Hepatic stellate cell (primary cell): ENCODE measurements at places on chromosomes 1 and 21.

GRCh38 chr1:51583532-51583931 lies 33.4 kb upstream of the OSBPL9 start:
- DNase-seq: no peak

- peak; percentile 40 for DNase-seq
Measured at GRCh38 chr1:180911640-180912191, 981 bp upstream of the KIAA1614 start.

DNA sequence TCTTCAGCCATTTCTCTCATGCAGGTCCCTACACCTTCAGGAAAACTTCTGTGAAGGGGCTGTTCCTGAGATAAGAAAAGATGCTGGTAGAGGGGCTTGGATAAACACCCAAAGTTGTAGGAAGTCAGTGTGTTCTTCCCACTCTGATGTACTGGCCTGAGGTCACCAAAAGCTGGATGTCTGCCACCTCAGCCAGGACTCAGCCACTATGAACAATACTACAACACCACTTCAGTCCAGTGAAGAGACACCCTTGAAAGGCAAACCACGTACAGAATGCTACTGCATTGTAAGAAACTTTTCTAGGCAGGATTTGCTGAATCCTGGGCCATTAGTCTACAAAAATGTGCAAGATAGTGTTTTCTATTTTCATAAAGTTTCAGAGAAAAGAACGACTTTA lies 2.4 kb downstream of the PTPN14 start:
- peak; percentile 47 for DNase-seq

GRCh38 chr1:205805082-205805711 lies 7.8 kb downstream of the SLC41A1 start:
- no peak for DNase-seq

DNA sequence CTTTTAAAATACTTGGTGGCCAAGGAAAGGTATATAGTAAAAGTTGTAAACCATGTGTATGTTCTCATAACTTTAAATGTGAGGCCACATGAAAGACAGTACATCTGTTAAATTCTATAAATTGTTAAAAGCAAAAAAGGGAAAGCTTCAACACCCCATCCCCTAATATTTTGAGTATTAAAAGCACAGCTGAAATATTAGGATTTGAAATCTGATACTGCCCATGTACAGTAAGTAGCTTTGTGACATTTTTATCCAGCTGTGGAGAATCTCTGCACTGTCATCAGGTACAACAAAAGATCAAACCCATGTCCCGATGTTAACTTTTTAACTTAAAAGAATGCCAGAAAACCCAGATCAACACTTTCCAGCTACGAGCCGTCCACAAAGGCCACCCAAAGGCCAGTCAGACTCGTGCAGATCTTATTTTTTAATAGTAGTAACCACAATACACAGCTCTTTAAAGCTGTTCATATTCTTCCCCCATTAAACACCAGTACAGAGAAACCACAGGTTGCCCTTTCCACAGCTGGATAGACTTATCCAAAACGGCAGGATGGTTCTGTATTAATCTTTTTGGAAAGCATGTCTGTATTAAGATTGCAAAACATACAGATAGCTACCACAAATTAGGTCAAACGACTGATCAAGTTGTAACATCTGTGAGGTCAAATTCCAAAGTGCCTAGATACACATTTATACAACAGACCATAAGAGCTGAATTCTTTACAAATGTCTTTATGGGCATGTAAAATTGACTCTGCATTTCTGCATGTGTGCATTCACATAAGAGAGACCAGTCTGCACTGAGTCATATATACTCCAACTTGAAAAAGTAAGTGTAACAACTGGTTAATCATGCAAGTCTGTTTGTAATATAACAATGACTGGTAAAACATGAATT lies 5.2 kb downstream of the IRF2BP2 start:
- DNase-seq: no peak

DNA sequence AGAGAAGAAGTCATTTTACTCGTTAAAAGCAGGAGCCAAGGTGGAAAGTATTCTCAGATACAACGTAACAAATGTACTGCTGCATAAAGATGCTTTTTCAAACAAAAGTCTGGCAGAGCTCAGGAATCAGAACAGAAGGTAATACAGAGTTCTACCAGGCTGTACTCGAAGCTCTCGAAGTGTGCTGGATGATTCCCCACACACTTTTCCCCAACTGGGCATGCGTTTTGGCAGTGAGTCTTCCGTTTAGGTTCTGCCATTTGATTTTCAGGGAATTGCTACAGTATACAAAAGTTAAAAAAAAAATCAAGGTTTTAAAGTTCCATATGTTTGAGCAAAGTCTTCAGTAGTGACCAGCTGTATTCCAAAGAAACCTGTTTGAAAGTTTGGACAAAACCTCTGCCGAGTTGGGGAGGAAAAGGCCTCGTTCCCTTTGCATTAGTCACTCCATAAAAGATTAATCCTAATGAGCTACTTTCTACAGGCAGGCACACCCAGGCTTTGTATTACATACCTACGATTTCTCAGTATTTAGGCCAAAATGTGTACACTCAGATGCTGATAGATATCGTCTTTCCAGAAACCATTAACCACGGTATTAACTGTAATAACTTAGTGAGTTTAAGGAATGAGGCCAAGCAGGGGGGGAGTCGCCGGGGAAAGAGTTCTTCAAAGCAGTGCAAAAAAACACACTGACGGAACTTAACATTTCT lies 477.1 kb downstream of the LMO4 start:
- no peak for DNase-seq

- DNase-seq: no peak
Measured at GRCh38 chr1:41799723-41800122, 119.0 kb downstream of the HIVEP3 start.

DNA sequence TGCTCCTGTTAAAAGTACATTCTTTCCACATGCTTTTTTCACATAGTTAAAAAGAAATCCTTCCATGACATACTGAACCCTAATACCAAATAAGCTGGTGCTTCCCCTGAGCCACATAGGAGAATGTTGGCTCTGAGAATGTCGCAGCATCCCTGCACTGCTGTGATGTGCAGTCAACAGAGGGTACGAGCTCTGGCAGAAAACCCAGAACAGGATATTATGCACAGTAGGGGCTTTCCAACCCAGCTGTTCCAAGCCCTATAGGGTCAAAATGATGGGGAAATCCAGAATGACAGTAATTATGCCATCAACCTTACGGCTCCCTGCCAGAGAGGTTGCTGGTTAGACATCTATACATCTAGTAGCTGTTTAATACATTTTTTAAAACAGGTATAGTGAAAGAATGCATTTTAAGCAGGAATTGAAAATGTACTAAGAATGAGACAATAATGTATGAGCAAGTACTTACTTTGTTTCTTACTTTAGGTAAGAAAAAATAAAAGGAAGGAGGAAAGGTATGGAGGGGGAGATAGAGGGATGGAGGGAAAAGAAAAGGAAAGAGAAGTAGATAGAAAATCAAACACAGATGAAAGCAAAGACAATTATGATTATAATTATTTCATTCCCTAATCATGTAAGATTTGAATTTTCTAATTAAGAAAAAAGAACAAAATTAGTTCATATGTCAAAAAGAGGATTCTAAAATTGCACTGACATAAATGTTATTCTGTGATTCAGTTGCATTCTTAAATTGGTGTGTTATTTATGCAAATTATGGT lies 126.0 kb downstream of the NR5A2 start:
- no peak for DNase-seq

GRCh38 chr1:227793079-227793947 lies 22.2 kb upstream of the PRSS38 start:
- peak; percentile 3 for DNase-seq

DNA sequence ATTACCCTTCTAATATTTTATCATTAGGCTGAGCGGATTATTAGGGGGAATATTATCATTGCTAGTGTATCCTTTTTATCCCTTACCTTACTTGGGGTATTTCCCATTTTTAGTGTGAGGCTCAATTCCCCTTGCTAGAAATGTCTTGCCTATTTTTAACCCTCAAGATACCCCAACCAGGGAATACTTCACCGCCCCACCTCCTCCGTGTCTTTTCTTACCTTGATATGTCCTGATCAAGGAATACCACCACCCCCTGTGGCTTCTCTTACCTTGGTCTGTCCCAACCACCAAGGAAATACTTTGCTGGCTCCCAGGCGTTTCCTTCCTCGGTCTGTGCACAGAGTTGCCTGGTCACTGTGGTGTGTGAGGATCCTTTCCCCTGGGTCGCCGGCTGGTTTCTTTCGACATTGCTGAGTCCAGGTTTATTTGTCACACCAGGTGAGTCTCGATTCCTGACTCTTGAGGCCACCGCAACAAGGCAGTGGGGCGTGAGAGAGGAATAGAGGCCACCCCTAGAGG lies 57.8 kb downstream of the SERINC2 start:
- no peak for DNase-seq

GRCh38 chr1:85460555-85461088 lies 4.3 kb downstream of the DDAH1 start:
- DNase-seq: no peak

DNA sequence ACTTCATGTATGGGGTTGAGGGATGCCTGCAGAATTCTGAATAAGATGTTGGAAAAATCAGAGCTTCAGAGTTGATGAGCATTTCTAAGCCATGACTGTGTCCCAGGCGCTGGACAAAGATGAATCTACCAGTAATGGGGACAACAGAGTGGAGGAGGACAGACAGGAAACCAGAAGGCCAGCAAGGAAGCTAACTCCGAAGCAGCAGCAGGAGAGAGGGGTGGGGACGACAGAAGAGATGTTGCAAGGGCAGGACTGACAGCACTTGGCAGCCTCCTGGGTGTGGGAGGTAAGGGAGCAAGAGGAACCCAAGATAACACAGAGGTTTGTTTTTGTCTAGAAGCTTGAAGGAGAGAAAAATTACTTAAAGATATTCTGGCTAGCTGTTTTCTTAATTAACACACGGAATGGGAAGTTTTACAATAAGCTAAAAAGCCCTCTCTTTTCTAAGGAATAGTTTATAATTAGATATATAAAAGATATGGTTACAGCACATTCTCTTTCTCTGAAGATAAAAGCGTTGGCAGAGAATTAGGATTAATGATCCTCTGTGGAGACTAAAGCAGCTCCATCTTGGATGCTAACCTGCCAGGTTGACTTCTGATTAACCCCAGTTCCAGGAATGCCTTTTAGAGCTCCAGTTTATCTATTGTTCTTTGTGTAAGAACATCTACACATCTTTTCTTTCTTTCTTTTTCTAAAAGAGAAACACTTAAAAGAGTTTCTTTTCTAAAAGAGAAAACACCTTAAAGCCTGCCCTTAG lies 92.7 kb downstream of the TENT5C start:
- no peak for DNase-seq

GRCh38 chr1:11524465-11525150 lies 45.7 kb downstream of the DISP3 start:
- no peak for DNase-seq

- no peak for DNase-seq
Measured at GRCh38 chr1:218600968-218601367, 255.8 kb downstream of the TGFB2 start.

- DNase-seq: no peak
Measured at GRCh38 chr21:40813918-40814317, 33.0 kb downstream of the DSCAM start.

DNA sequence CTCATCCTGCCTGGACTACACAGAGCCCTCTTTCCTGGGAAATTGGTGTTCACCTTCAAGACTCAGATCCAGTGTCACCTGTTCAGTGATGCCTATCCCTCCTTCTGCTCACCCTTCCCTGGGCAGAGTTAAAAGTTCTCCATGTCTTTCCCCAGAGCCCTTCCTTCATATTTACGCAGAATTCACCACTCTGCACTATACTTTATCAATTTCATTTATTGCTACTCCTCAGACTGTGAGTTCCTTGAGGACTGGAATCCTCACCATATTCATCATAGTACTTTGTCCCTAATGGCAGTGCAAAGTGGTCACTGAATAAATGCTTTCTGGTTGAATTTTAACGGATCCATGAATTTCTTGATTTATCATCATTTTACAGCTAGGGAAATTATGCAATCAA lies 300.0 kb downstream of the CHRM3 start:
- DNase-seq: no peak

- no peak for DNase-seq
Measured at GRCh38 chr1:1630191-1630964, 1.6 kb upstream of the MMP23B start.

DNA sequence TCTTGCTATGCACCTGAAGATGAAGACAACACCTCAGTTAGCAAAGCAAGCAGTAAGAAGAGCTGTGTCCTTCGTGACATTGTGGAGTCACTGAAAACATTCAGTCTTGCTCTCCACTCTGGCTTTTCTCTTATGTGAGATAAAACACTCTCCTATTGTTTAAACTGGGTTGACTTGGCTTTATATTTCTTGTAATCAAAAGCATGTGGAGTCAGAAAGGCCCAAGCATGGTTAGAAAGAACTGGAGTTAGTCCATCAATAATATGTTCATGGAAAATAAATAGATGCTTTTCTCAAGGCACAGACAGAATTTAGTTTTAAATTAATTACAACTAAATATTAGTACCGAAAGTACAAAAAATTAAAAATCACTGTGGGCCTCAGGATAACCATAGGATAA lies 61.7 kb downstream of the UBE2U start:
- no peak for DNase-seq

- DNase-seq: no peak
Measured at GRCh38 chr1:6460301-6461050, 5.5 kb downstream of the TNFRSF25 start.

DNA sequence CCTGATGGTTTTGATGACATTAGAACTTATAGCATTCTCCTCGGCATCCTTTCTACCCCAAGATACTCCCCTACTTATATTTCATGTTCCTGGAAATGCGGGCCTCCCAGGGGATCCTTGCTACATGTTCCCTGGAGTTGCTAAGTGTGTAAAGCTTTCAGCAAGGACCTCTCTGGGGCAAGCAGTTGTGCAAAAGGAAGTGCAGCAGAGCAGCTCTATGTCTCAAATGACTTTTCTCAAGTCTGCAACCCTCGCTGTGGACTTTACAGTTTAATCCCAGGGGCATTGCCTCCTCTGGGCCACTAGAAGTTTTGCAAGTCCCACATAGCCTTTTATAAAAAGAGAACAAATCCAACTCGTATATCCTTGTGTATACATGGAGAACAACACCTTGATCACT lies 20.8 kb upstream of the MNDA start:
- no peak for DNase-seq

DNA sequence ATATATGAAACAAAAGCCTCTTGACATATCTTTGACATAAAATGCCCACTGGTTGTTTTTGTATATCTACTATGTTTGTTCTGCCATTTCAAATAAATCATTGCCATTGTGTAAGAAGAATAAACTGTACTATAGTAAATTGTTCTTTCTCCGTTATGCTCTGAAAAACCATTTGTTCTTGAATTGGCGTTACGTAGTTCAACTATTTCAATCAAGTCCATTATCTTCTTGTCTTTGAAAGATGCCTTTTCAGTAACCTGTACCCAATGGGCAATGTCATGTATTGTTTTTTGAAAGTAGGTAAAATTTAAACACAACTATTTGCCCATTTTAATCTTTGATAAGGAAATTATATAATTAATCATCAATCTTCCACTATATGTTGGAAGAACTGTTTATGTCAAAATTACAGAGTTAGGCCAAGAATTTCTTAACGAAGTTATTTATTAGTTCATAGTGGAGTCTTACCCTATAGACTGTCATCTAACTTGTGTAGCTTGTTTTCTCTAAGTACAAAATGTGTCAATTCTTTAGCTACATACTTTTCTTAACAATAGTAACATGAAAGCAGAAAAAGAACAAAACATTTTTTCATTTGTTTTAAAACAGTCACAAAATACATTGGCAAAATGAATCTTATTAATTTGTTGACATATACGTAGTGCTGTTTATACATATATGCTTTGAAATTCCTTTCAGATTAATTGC lies 294.8 kb downstream of the PTPRC start:
- DNase-seq: no peak

- DNase-seq: no peak
Measured at GRCh38 chr1:6517435-6517851, 26.0 kb upstream of the PLEKHG5 start.
